ENCODE measurements at places on chromosomes 11 and 22.
A peak's percentile ranks its signal among the peaks of the same experiment; 100 is the strongest.

DNA sequence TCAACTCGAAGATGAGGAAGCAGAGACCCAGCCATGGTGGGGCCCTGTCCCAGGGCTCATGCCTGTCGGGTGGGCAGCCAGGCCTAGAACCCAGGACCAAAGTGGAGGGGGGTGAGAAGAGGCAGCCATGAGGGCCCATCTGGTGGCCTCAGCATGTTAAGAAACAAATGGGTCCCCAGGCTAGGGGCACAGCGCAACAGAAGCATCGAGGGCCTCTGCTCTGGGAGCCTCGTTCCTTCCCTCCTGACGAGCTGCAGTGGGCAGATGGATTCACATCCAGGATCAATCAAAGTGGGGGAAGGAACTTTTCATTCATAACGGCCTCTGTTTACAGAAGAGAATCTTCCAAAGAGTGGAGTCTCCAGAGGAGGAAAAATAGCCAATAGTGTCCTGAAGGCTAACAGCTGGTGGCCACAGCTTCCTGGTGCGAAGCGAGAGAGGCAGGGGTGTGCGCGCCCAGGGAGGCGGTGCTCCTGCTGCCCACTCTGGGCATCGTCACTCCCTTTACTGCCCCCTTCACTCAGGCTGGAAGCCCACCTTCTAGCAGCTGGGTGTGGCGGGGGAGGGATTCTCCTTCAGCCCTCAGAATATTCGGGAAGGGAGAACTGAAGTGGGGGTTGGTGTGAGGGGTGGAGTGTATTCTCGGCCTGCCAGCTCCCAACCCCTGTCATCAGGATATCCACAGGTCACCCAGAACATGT is 4.3 kb downstream of the CBX7 start:
- no peak for DNase-seq

DNA sequence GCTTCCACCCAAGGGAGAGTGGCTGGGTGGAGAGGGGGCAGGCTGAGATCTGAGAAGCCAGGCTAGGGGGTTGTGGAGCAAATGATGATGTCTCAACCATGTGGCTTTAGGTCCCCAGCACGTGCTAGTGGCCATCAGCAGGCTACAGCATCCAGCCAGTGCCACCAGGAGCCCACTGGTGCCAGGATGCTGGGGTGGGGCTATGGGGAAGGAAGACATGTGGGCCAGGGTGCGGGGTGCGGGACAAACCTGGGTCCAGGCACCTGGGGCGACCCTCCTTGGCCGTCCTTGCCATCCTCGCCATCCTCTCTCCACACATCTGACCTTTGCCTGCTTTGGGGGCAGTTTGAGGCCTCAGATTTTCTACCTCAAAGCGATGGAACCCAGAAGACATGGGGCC is 104.3 kb downstream of the KCNQ1 start:
- DNase-seq, result no peak

- no peak for DNase-seq
Observed at GRCh38 chr11:35664977-35665441, 2.4 kb downstream of the TRIM44 start.

- DNase-seq, result peak; percentile 54
Observed at GRCh38 chr22:18156878-18157713, 7.1 kb downstream of the USP18 start.

DNA sequence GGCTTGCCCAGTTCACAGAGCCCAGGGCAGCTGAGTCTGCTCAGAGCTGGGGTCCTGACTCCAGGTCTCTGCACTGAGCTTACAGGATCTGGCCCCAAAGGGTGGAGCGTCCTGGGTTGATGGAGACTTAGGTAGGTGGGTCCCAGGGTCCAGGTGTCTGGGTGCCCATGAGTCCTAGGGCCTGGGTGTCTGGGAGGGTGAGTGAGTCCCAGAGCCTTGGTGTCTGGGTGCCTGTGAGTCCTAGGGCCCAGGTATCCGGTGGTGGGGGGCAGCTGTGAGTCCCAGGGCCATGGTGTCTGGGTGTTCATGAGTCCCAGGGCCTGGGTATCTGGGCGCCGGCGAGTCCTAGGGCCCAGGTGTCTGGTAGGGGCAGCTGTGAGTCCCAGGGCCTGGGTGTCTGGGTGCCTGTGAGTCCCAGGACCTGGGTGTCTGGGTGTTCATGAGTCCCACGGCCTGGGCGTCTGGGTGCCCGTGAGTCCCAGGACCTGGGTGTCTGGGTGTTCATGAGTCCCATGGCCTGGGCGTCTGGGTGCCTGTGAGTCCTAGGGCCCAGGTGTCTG is 1505.6 kb downstream of the BRD1 start:
- DNase-seq, result no peak

Data from iPS DF 19.7 (cell line).